Ascending aorta (tissue), 2 donors: ENCODE measurements at places on chromosomes 2 and 18. TPM values are rescaled to one million over a fixed set of nuclear protein-coding genes. Genes with fewer than 3 reads are reported as not detected.

ANKRD12 gene
- 11.4 TPM for total RNA-seq

UGT1A4 gene
- not detected for total RNA-seq

SKA1 gene
- total RNA-seq: not detected

CMPK2 gene
- total RNA-seq: 9.4 TPM

IL36G gene
- total RNA-seq: not detected

FMNL2 gene
- 12.0 TPM for total RNA-seq

LYG1 gene
- total RNA-seq: not detected

C2orf78 gene
- total RNA-seq: not detected

CD8A gene
- 17.7 TPM for total RNA-seq

HNMT gene
- 22.2 TPM for total RNA-seq

LINC00305 gene
- total RNA-seq: not detected

DNA sequence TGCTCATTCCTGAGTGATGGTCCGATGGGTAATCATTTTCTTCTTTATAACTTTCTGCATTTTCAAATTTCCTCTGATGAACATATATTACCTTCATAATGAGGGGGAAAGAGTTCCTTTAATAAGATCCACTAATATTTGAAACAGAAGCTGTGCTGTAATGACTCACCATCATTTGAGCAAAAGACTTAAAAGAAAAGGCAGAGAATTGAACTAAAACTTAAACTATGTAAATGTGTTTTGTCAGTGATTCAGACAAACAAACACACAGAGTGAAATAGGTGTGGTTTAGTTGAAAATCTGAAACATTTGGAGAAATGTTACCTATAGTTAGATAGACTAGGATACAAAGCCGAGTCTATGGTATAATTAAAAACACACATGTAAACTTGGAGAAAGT lies 209.6 kb downstream of the STK39 start:
- DNase-seq: no peak
- no peaks in the 10 kb centered on the region for H3K36me3 ChIP-seq
- no peak overlapping the region for H3K4me3 ChIP-seq

DNA sequence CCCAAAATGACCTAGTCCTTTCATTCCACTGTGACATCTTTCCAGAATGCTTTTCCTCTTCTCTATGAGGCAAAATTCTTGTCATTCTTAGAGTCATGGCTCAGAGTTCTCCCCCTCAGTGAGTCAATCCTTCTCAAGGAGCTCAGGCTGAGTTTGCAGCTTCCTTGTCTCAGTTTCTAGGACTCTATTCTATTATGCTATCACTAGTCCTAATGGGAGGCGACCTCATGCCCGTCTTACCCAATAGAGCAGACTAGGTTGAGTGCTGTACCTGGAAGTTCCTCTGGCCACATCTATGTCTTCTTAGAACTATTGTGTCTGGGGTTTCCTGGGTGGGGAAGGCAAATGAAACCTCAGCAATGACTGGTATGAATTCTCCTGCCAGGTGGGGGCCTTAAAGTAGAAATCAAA lies 51.5 kb downstream of the HAUS1 start:
- no peaks in the 10 kb centered on the region for H3K27me3 ChIP-seq
- H3K4me1 ChIP-seq: no peaks in the 10 kb centered on the region
- no peaks in the 10 kb centered on the region for H3K36me3 ChIP-seq
- H3K27ac ChIP-seq: no peak overlapping the region

GRCh38 chr18:73577365-73577764 lies 570.3 kb downstream of the FBXO15 start:
- DNase-seq: no peak
- H3K36me3 ChIP-seq: no peaks in the 10 kb centered on the region
- no peak overlapping the region for H3K27ac ChIP-seq

DNA sequence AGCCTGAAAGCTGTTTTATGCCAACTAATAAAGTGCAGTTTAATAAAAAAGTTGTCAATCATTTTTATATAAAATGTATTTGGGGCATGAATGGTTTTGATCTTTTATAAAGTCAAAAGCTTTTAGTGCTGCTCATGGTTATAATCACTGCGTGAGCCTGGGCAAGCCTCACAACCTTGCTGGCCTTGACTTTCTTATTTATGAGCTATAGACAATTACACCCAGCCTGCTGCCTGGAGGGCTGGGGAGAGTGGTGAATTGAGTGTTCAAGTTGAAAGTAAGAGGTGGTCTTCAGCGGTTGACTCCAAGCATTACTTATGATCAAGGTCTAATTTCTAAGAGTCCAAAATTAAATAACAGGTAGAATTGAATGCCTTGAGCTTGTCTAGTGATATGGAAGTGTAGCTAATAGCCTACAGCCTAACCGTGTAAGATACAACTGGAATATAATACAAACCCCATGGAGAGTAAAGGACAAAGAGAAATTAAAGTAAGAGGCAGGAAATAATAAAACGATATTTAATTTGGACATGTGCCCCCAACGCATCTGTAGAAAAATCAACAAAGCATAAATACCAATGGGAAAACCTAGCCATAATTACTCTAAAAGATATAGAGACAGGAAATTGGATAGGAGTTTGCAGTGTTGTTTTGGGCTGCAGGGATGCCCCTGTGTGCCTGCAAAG lies 106.0 kb upstream of the CYP1B1 start:
- no peaks in the 10 kb centered on the region for H3K36me3 ChIP-seq
- no peak for DNase-seq
- H3K4me3 ChIP-seq: no peak overlapping the region

DNA sequence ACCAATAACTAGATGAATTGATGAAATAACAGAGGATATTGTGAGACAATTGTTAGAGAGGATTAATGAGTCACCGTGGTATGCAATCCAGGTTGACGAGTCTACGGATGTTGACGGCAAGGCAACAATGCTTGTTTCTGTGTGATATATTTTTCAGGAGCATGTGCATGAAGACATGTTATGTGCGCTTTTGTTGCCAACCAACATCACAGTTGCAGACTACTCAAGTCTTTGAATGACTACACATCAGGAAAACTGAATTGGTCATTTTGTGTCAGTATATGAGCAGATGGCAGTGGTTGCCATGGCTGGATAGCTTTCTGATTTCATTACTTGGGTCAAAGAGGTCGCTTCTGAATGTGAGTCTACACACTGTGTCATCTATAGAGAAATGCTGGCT lies 96.8 kb upstream of the CRACDL start:
- no peaks in the 10 kb centered on the region for H3K27me3 ChIP-seq
- H3K4me3 ChIP-seq: no peak overlapping the region
- H3K36me3 ChIP-seq: no peaks in the 10 kb centered on the region
- DNase-seq: no peak
- no peaks in the 10 kb centered on the region for H3K4me1 ChIP-seq

DNA sequence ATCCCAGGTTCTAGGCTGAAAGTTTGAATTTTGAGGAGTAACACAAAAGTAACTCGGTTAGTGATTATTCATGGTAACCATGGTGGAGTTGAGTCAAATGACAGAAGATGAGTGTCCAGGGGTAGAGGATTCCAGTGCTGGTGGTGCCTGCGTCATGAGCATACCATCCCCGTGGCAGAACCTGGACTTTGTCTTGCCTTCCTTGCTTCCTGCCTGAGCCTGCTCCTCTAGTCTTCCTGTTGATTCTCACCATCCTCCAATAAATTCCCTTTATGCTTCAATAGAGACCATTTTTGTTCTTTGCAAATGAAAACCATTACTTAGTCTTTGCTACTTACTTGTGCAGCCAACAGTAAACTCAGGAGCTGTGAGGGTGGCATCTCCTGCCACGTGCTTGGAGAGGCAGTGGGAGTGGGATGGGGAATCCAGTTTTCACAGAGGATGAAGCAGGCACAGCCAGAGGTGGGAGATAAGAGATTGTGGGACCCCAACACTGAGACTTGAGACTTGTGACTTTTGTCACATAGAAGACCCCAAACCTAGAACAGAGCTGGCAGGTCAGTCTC lies 4.1 kb upstream of the YES1 start:
- H3K27ac ChIP-seq: no peak overlapping the region

GRCh38 chr2:236510034-236510433 lies 59.6 kb upstream of the ACKR3 start:
- no peak overlapping the region for H3K4me3 ChIP-seq
- H3K27ac ChIP-seq: no peak overlapping the region
- H3K27me3 ChIP-seq: no peaks in the 10 kb centered on the region
- DNase-seq: no peak
- H3K36me3 ChIP-seq: no peaks in the 10 kb centered on the region
- H3K4me1 ChIP-seq: no peaks in the 10 kb centered on the region

DNA sequence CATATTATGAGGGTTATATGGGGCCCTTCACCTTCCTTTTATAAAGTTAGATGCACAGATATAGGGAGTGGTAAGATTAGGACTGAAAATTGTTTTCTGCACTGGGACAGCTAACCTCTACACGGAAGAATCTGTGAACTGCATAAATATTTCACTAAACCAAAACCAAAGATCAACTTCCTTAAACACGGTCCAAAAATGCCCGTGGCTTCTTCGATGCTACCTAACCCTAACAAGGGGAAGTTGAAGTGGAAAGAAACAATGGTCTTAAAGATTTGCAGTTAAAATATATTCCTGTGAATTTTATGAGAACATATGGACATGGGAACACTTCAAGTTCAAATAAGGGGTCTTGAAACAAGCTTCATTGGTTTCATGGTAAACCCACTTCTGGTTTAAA lies 33.3 kb upstream of the PAX3 start:
- H3K36me3 ChIP-seq: no peaks in the 10 kb centered on the region
- H3K27me3 ChIP-seq: no peaks in the 10 kb centered on the region
- no peak overlapping the region for H3K4me3 ChIP-seq
- no peaks in the 10 kb centered on the region for H3K4me1 ChIP-seq

- no peaks in the 10 kb centered on the region for H3K27me3 ChIP-seq
- H3K4me1 ChIP-seq: no peaks in the 10 kb centered on the region
- no peak for DNase-seq
- no peak overlapping the region for H3K4me3 ChIP-seq
Observed at GRCh38 chr2:150034665-150035064, 447.1 kb upstream of the MMADHC start.

GRCh38 chr2:211564441-211564840 lies 974.2 kb downstream of the ERBB4 start:
- H3K4me3 ChIP-seq: no peak overlapping the region
- H3K27ac ChIP-seq: no peak overlapping the region

DNA sequence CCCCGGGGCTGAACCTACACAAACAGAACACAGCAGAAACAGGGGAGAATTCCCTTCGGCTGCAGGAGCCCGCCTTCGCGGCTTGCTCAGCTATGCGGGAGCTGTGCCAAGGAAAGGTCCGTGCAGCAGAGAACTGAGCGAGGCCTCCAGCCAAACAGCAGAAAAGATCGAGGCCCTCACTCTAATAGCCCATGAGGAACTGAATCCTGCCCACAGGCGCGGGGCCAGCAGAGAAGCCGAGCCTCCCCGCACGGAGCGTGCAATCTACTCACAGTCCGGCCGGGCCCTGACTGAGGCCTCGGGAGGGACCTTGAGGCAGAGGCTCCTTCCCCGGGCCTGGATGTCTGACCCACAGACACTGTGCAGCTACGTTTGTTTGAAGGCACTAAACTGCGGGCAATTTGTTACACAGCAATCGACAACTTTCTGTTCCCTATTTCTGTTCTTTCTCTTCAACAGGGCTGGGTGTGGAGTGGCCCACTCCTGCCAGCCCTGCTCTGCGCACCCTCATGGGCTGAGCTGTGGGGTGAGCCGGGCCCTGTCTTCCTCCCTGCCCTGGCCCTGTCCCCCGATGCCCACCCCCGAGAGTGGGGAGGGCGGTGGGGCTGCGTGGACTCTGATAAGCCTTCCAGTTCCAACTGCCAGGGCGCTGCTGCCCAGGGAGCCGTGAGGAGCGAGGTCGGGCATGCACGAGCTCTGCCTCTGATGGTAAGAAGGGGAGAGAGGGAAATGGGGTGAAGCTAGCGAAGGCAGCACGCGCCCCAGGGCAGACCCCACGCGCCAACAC lies 13.7 kb downstream of the HES6 start:
- H3K27me3 ChIP-seq: no peaks in the 10 kb centered on the region
- H3K4me3 ChIP-seq: no peak overlapping the region

- no peaks in the 10 kb centered on the region for H3K27me3 ChIP-seq
- no peak overlapping the region for H3K27ac ChIP-seq
- H3K36me3 ChIP-seq: peaks cover 10% of the 10 kb centered on the region
- no peak for DNase-seq
- H3K4me1 ChIP-seq: no peaks in the 10 kb centered on the region
Observed at GRCh38 chr18:62977512-62977911, 262.2 kb downstream of the PHLPP1 start.

DNA sequence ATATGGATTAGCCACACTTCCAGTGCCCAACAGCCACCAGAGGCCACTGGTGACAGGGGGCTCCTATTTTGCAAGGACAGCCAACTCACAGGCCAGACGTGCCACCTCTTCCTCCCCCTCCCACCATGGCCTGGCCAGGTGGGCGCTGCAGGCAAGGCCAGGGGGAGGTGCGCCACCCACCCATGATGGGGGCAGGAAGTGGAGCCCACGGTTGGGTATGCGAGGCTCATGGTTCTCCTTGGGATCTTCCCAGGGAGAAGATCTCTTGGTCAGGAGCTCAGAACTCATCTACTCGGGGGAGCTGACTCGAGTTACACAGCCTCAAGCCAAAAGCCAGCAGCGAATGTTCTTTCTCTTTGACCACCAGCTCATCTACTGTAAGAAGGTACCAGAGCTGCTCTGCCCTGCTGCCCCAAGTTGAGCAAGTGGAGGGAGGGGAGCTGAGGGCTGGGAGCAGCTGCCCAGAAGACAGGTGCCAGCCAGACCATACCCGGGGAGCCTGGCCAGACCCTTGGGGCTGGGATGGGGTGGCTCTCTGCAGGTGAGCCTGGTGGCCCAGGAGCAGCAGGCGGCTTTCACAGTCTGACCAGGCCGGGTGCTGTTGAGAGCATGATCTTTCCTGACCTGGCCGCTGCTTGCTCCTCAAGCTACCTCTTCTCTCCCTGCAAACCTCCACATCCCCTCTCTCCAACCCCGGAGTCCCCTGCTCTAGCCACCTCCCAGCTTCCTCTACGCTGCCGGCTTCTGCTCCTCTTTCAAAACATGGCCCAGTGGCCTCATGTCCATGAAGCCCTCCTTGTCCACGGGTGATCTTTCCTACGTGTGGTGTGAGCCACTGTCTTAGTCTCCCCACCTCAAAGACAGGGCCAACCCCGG lies 49.8 kb downstream of the FAM168B start:
- peaks cover 6% of the 10 kb centered on the region for H3K36me3 ChIP-seq
- H3K4me1 ChIP-seq: no peaks in the 10 kb centered on the region
- no peak overlapping the region for H3K4me3 ChIP-seq
- H3K27me3 ChIP-seq: no peaks in the 10 kb centered on the region

GRCh38 chr2:135745545-135745944 lies 3.9 kb downstream of the UBXN4 start:
- H3K27ac ChIP-seq: no peak overlapping the region
- no peak for DNase-seq
- no peak overlapping the region for H3K4me3 ChIP-seq
- peaks cover 28% of the 10 kb centered on the region for H3K36me3 ChIP-seq
- no peaks in the 10 kb centered on the region for H3K4me1 ChIP-seq
- no peaks in the 10 kb centered on the region for H3K27me3 ChIP-seq

DNA sequence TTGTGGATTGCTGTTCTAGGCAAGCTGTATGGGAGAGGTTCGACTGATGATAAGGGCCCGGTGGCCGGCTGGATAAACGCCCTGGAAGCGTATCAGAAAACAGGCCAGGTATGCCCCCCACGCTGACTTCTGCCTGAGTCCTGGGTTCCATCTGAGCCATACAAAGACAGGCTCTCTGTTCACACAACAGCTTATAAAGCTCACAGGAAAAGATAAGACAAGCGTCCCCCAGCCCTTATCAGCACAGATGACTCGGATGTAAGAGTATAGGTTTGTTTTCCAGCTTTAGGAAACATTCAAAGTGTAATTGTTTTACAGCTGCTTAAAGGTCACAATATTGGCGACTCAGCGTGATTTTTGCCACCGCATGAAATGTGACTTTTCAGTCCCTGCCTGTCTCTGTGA lies 12.7 kb downstream of the CNDP2 start:
- no peaks in the 10 kb centered on the region for H3K4me1 ChIP-seq
- peak; percentile 39 for DNase-seq
- no peaks in the 10 kb centered on the region for H3K27me3 ChIP-seq
- H3K36me3 ChIP-seq: peaks cover 63% of the 10 kb centered on the region
- no peak overlapping the region for H3K4me3 ChIP-seq

- DNase-seq: no peak
- no peaks in the 10 kb centered on the region for H3K27me3 ChIP-seq
Observed at GRCh38 chr2:126399001-126399400, 257.0 kb upstream of the GYPC start.
